HuH-7.5 (cell line): ENCODE measurements at places on chromosomes 1 and 21.

- no peak for DNase-seq
These were observed 59.2 kb upstream of the EPS8L3 start for GRCh38 chr1:109822749-109823542.

- DNase-seq: no peak
These were observed 152.6 kb downstream of the ZC3H11B start for GRCh38 chr1:219460081-219460895.

DNA sequence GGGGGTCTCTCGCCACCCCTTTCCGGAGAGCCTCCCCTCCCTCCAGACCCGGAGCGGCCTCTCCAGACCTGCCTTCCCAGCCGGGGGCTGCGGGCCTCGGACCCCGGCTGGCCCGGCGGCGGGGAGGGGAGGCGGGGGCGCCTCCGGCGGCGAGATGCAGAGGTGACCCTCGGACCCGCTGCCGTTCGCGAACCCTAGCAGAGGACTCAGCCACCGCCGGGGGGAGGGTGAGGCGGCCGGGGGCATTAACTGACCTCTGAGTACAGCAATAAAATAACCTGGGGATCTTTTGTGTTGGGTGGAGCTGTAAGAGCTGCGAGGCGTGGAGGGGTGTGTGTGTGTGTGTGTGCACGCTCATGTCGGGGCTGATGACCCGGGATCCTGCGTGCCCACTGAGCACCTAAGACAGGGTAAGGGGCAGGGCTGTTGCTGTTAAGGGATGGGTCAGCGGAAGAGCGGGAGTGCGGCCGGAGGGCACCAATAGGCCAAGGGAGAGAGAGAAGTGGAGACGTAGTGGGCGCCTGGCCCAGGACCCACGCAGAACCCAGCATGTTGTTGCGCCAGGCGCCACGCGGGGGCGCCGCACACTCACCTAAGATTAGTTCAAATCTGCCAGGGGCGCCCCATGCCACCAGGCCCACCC is 6.3 kb downstream of the HAPLN2 start:
- no peak for DNase-seq

DNA sequence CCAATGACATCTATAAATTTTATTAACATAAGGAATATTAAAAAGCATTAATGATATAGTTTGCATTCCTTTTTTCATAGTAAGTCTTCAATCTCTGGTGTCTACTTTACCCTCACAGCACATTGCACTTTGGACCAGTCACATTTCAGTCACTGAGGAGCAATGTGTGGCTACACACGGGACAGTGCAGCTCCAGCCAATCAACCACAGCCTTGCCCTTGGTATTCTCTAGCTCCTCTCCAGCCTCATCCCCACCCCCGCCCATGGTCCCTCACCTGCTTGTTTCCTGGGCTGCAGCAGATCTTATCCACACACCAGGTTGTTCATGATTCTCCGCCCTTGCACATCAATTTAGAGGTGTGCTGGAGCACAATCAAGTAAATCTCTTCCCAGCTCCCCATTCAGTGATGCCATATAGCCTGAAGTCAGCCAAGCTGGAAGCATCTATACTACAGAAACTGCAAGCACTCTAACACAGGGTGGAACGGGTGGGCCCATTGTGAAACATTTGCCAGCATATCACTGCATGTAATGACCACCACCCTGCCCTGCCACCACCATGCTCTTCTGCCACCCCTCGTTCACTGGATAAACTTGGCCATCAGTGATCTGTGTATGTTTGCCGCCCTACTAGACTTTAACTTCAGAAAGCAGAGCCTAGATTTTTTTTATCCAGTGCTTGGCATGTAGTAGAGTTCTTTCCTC is 93.0 kb upstream of the SLC44A3 start:
- no peak for DNase-seq

- DNase-seq: no peak
These were observed 838.8 kb downstream of the KCNT2 start for GRCh38 chr1:195769461-195769860.

DNA sequence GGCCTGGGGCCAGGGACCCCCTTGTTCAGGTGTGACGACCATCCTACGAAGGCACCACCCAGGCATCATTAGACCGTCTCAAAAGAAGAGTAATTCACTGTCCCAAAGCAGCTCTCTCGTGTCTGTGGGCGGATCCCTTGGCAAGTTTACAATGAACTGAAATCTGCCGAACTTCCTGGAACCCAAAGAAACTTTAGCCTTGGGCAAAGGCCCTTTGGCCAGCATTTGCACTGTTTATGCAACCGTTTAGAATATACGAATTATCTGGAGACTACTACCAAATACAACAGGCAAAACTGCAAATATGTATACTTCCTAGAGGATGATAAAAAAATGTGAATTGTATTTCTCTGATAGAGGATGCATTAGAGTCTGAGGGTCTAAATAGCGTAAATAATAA is 1.4 kb upstream of the SOD1 start:
- no peak for DNase-seq

DNA sequence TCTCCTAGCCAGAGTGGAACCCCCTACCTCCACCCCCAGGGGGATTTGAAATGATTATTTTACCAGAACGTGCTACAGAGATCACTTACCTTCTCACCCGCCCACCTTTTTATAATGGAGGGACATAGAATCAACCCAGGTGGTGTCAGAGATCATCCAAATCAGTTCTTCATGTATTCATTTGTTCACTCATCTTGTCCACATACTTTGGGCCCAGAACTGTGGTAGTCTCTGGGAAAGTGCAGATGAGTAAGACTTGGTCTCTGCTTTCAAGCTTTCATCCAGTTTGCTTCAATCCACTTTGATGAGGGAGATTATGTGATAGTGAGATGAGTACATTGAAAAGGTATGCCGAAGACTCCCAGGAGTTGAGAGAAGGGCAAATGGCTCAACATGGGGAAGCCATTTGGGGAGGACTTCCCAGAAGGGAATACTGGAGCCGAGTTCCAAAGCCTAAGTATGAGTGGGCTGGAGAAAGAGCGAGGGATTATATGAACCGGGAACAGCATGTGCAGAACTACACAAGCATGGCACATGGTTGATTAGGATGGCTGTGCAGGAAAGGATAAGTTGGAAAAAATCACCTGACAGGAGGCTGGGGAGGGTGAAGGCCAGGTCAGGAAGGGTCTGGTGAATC is 1.9 kb downstream of the FGGY start:
- no peak for DNase-seq

GRCh38 chr1:2194319-2194897 is at the start of gene FAAP20:
Gene FAAP20, minus strand, starts transcription at chr1:2194772. Its CDS starts 23 bp downstream, at chr1:2194749.
- DNase-seq: peak; percentile 77

DNA sequence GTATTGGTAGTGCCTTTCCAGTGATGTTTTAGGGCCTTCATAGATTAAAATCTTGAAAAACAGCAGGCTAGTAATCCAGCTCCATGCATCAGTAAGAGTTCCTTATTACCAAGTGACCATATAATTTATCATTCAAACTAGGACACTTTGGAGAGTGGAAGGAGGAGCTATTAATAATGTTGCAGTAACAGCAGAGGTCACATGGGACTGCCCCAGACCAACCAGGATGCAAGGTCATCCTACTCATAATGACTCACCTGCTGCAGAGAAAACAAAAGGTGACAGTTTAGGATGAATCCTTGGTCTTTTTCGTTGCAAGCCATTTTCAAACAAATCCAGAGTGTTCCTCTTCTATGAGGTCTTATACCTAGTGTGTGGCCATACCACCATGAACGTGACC is 187.4 kb downstream of the NUF2 start:
- DNase-seq: no peak

DNA sequence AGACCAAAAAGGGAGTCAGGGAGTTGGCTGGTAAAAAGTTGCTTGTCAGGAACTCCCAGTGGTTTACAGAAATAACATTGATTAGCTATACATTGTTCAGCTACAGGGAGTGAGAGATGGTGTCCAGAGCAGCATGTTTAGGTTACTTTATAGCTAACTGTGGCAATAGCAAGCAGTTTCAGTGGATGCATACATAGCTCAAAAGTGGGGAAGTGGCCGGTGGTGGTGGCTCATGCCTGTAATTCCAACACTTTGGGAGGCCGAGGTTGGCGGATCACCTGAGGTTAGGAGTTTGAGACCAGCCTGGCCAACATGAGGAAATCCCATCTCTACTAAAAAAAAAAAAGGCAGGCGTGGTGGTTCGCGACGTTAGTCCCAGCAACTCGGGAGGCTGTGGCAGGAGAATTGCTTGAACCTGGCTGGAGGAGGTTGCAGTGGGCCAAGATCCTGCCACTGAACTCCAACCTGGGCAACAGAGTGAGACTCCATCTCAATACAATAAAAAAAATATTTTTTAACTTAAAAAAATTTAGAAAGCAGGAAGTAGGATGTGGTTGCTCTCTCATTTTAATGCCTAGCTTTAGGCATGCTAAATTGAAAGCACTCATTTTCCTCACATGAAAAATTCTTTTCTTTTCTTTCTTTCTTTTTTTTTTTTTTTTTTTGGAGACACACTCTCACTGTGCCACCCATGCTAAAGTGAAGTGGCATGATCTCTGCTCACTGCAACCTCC is 109.7 kb downstream of the PPIAL4G start:
- DNase-seq: no peak

- no peak for DNase-seq
These were observed 25.6 kb downstream of the RNF187 start for GRCh38 chr1:228512781-228513198.

DNA sequence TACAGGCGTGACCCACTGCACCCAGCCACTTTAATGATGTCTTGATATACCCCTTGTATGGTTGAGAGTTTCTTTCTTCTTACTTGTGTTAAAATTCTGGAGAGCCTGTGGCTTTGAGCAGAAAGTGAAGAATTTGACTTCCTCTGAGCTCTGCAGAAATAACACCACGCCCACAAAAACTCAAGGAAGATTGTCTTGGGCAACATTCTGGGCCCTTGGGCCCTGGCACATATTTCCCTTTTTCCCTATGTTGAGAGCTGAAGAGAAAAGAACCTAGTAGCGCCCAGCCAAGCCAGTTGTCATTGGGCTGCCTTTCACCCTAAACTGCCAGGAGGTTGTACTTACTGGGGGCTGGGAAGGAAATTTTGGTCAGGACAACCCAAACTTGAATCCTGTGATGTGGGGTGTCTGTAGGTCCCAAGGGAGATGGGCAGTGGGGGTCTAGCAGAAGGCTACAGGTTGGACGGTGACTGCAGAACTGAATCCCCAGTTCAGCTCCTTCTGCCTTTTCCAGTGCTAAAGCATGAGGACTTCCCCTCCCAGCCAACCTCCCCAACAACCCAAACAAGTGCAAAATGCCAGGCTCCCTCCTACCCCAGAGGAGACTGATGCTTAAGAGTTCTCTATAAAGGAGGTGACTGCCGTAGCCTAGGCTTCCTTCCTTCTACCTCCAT is 11.7 kb upstream of the SNAPIN start:
- no peak for DNase-seq

DNA sequence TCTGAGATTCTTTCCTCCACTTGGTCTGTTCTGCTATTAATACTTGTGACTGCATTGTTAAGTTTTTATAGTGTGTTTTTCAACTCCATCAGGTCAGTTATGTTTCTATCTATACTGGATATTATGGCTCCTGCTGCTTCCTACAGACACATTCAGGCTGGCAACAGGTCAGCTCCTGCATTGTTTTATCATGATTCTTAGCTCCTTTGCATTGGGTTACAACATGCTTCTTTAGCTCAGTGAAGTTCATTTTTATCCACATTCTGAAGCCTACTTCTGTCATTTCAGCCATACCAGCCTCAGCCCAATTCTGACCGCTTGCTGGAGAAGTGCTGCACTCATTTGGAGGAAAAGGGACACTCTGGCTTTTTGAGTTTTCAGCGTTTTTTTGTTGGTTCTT is 37.3 kb upstream of the F3 start:
- no peak for DNase-seq

DNA sequence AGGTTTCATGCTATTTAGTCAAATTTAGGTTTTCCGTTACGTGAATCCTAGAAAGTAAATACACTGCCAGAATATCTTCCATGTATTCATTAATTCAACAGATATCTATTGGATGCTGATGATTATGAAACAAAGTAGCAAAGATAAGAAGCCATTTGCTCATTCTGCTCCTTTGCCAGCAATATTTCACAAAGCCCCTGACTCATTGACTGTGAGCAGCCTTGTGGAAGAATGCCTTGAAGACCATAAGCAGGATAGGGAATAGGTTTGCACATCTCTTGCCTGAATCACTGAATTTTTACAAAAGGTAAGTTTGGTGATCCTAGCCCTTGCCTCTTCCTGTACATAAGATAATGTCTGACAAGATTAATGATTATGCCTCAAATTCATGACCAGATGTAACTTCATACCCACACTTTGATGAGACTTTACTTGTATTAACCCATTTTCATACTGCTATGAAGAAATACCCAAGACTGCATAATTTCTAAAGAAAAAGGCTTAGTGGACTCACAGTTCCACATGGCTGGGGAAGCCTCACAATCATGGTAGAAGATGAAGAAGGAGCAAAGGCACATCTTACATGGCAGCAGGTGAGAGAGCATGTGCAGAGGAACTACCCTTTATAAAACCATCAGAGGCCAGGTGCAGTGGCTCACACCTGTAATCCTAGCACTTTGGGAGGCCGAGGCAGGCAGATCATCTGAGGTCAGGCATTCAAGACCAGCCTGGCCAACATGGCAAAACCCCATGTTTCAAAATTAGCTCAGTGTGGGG is 1.6 kb upstream of the PIGK start:
- DNase-seq: no peak

DNA sequence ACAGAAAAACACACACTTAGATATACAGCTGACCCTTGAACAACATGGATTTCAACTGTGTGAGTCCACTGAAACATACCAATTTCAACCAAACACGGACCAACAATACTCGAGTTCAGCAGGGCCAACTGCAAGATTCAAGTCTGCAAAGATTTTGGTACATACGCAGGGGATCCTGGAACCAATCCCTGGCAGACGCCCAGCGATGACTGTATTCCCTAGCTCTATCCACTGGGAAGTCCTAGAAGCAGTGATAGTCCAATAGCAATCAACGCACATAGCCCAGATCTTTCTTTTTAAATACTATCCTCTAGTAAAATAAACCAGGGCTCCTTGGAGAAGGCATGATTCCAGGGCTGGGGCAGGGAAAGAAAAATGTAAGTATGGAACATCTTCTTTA is 9.0 kb downstream of the DDX59 start:
- DNase-seq: no peak

DNA sequence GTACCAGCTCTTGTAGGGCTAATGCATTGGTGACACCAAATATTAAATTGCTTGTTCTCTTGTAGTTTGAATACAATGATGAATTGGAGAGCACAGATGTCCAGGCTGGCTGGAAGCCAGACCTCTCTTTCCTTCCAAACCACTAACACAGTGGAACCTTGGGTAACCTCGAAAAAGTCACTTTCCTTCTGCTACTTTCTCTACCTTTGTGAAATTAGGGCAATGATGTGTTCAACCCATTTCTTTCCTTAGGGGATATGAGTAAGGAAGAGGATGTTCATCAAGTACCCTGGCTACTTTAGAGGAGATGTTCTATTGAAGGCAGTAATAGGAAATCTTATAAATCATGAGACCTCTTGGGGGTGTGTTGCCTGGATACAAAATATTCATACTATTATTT is 55.7 kb downstream of the XCL2 start:
- DNase-seq: no peak
